ENCODE measurements at places on chromosomes 7 and 10.

DNA sequence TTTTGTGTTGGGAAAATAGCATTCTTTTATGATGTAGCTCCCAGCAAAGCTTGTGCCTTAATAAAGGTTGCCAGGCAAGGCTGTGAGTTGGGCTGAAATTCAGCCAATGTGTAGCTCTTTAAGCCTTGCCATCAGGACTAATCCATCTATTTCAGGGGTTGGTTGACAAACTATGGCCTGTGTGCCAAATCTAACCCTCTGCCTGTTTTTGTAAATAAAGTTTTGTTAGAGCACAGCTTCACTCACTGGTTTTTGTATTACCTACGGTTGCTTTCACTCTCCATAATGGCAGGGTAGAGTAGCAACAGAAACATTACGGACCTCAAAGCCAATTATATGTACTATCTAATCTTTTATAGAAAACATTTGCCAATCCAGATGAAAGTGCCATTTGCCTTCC is 638.1 kb upstream of the POT1 start:
- no peak for DNase-seq

DNA sequence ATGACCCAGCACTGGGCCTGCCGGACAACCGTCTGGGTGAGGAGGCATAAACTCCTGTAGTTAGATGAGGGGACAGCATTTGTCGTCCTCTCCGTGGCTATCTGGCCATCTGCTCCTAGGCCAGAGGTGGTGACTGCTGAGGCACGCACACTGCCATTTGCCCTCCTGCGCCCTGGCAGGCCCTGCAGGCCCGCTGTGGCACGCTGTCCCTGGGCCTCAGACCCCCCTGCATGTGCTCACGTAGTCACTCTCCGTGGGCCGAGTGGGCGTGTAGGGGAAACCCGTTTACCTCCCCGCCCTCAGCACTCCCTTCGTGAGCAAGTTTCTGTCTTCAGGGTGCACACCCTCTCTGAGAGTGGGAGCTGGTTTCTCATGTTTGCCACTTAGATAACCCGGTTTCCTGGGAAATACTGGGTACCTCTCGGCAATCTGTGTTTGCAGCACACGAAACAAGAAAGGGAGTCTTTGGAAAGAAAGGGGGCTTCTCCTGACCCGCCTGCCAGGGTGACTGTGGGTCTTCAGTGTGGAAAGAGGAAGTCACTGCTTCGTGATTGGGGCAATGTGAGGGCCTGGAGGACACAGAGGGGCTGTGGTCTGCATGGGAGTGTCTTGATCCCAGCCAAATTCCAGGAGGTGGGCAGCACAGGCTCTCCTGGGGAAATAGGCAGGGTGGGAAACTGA is 10.8 kb downstream of the ADAMTS14 start:
- no peak for DNase-seq

DNA sequence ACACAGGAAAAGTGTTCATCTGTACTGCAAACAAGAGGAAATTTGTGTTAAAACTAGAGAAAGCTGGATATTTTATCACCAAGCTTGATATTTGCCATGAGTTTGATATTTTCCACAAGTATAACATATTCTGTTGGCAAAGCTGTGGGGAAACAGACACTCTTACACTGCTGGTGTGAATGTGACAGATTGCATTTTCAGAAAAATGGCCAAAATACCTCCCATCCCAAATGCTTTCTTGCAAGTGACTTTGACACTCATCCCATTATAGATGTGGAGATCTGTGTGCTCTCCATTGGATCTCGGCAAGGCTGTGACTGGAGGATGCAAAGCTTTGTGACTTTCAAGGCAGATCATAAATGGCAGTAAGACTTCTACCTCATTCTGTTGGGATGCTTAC is 30.5 kb downstream of the ZNF713 start:
- DNase-seq, result no peak

DNA sequence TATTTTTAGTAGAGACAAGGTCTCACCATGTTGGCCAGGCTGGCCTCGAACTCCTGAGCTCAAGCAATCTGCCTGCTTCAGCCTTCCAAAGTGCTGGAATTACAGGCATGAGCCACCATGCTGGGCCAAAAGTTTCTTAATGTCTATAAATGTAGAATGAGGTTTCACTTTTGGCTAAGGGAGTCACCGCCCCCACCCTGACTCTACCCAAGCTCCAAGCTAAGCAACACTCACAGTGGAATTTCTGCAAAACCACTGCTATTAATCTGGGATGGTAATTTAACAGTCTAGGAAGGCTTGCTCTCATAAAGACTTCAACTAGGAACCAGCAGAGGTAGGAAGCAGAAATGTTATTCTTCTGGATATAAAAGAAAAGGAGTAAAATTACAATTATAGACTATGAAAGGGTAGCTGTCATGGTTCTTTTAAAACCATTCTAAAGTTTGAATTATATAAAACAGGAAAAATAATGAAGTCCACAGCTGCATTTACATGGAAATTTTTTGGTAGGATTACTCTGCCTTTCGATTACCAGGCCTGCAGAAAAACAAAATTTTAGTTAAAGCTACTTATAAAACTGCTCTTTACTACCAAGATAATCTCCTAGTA is 211.6 kb downstream of the SFMBT2 start:
- no peak for DNase-seq

DNA sequence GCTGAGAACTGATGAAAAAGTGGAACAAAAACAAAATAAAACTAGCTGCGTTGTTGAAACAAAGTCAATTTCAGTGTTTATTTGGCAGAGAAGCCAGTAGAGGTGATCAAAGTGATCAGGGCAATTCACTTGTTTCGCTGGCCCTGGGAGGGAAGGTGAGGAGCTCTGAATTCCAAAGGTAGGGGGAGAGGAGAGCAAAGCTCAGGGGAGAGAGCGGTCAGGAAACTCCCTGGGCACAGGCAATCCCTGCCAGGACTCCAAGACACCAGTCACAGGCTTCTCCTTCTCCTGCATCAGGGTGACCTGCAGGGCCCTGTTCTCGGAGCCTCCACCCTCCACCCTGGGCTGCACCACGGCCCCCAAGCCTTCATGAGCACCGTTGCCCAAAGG is 6.8 kb upstream of the KIAA1217 start:
- DNase-seq, result no peak

DNA sequence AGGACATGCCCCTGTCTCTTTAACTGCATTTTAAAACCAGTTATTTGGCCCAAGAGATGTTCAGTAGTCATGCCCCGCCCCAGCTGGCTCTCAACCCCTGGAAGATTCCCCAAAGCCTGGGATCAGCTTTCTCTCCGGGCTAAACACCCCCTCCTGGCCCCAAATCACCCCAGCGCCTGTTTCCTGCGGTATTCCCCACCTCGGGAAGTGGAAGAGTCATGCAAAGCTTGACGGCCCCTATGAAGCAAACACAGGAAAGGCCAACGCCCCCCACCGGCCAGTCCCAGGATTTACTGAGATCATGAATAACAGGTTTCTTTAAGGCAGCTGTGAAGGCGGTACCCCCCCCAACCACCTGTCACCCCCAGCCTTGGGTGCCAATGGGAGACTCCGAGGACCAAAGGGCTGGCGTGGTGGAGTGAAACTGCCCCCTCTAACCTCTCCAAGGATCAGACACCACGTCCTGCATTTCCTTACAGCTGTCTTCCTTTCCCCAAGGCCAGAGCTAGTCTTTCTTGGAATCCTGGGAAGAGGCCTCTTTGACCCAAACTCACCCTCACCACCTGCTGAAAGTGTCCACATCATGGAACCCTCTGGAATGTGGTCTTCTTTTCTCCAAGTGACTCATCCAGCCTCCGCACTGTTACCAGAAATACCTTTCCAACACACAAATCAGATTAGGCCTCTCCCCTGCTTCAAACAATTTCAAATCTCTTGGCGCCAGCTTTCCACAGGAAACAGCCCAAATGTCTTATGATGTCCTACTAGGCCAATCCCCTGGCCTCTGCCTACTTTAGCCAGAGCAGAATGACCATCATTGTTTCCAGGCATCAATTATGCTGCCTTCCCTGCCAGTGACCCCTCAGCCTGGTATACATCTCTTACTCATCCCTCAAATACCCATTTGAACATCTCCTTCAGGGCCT is 301.5 kb downstream of the ZEB1 start:
- DNase-seq, result no peak

DNA sequence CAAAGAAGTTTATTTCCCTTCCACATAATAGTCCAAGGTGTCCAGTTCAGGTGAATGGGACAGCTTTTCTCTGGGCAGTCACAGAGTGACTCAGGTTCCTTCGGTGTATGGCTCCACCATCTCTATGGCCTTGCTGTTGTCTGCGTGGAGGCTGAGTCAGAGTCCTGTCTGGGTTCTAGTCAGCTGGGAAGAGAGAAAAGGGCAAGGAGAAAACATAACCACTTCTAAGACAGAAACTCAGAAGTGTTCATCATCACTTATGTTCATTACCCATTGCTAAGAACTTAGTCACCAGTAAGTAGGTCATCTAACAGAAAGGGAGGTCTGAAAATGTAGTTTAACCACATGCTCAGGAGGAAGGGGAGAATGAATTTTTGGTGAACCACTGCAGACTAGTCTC is 32.4 kb upstream of the CCDC7 start:
- no peak for DNase-seq

- DNase-seq, result no peak
Observed at GRCh38 chr7:142454862-142455261, 197.0 kb upstream of the PRSS58 start.

- no peak for DNase-seq
Observed at GRCh38 chr10:62788861-62789467, 15.6 kb upstream of the ADO start.

DNA sequence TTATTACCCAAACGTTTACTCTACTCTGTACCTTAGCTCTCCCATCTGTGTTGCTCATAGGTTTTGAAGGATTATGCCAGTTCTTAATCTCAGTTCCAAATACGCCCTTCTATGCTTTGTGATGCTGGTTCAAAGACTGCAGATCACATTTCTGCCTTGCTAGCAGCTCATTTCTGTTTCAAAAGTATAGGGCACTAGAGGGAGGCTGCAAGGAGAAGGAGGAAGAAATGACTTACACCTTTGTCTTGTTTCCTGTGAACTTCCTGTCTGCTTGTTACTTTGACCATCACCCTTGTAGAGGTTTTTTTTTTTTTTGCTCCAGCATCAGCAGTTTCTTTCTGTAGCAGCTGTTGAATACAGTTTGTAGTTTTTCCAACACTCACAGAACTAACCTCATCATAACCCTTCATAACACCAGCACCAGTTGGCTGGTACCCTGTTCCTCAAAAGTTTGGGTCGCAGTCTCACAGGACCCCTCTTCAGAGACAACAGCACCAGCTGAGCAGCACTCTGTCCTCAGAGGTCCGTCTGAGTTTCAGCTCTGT is 16.5 kb downstream of the SLK start:
- no peak for DNase-seq

- no peak for DNase-seq
Observed at GRCh38 chr10:30182191-30183054, 123.0 kb upstream of the JCAD start.

DNA sequence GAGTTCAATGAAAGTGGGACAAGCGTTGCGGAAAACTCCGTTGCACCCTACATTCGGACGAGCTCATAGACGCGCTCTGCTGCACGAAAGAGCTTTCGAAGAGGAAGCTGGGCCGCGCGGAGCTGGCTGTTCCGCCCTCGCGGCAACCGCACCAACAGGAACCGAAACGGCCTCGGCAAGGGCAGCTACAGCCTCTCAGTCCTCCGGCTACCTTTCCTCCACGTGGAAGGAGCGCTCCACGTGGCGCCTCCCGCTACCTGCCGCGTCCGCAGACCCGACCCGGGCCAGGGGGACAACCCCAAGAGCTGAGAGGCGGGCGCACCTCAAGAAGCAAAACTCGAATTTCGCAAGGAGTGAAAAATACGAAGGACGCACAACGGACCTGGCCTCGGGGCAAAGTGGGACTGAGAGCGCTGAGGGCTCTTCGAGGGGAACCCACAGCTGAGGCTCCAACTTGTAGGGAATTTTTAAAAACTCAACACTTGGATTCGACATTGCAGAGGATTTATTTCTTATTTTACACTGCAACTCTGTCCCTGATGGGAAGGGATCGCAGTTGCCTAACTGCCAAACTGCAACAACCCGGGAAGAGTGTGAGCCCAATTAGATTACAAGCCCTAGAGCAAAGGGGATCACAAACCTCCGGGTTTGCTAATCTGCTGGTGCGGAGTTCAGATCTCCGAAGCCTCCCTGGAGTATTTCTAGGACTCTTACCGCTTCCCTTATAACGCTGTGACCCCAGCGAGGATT is 1.4 kb downstream of the HPSE2 start:
- DNase-seq, result no peak

- DNase-seq, result no peak
Observed at GRCh38 chr10:17425584-17426262, 28.7 kb downstream of the ST8SIA6 start.

GRCh38 chr10:128630787-128631252 is 504.6 kb upstream of the MKI67 start:
- no peak for DNase-seq

GRCh38 chr10:64037071-64037661 is 516.0 kb downstream of the REEP3 start:
- no peak for DNase-seq

- no peak for DNase-seq
Observed at GRCh38 chr7:81949306-81949705, 179.5 kb upstream of the HGF start.

GRCh38 chr10:58888957-58889356 is 287.5 kb upstream of the PHYHIPL start:
- DNase-seq, result no peak

DNA sequence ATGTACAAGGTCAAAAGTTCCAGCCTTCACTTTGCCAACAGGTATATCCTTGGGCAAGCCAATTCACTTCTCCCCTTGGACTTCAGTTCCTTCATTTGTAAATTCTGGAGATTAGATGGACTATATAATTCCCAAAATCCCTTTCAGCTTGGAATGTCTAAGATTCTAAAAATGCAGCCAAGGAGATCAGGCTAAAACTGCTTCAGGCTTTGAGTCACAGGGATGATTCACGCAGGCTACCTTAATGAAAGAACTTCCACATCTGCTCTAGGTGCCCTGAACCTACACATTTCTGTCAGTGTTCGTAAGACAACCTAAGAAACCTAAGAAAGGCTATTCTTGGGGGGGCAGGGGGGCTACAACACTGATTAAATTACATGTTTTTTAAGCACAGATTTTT is 7.1 kb downstream of the CPVL start:
- DNase-seq, result no peak

- DNase-seq, result no peak
Observed at GRCh38 chr10:43222210-43222720, 44.6 kb downstream of the RASGEF1A start.

- no peak for DNase-seq
Observed at GRCh38 chr10:52437205-52437646, 123.1 kb downstream of the DKK1 start.

DNA sequence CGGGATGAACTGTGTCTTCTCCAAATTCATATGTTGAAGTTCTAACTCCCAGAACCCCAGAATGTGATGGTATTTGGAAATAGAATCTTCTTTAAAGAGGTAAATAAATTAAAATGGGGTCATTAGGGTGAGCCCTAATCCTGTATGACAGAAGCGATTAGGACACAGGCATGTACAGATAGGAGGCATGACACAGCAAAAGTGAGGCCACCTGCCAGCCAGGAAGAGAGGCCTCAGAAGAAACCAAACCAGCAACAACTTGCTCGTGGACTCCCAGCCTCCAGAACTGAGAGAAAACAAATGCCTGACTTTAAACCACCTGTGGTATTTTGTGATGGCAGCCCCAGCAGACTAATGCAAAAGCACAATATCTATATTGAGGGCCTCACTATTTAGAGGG is 214.3 kb downstream of the NEBL start:
- no peak for DNase-seq

All from urinary bladder (tissue), 4 donors.